Brain (organoid and tissue), 16 donors: ENCODE measurements at places on chromosomes 11 and 22. TPM values are rescaled to one million over a fixed set of nuclear protein-coding genes. Genes with fewer than 3 reads are reported as not detected.

The OR10A2 gene
- polyA plus RNA-seq = not detected

The OR51B4 gene
- not detected for polyA plus RNA-seq

The KCNA4 gene
- 0.27 TPM for polyA plus RNA-seq

The TMEM121B gene
- 7.4 TPM for polyA plus RNA-seq

The TLCD5 gene
- polyA plus RNA-seq = 8.6 TPM

The NAALAD2 gene
- 0.48 TPM for polyA plus RNA-seq

The SMTNL1 gene
- not detected for polyA plus RNA-seq

The ALKBH3 gene
- polyA plus RNA-seq = 20.7 TPM

The RIN1 gene
- polyA plus RNA-seq = 3.2 TPM

The FAM180B gene
- not detected for polyA plus RNA-seq

The TMEM132A gene
- polyA plus RNA-seq = 113 TPM

The PATE2 gene
- not detected for polyA plus RNA-seq

The C11orf91 gene
- not detected for polyA plus RNA-seq

The MRPL21 gene
- polyA plus RNA-seq = 108 TPM

The INPP5J gene
- polyA plus RNA-seq = 5.6 TPM

The OR9G1 gene
- not detected for polyA plus RNA-seq

The FREY1 gene
- 0.49 TPM for polyA plus RNA-seq

The SMARCB1 gene
- 231 TPM for polyA plus RNA-seq

The SERPIND1 gene
- 1.4 TPM for polyA plus RNA-seq

The EXPH5 gene
- polyA plus RNA-seq = 0.49 TPM

The OR52N4 gene
- not detected for polyA plus RNA-seq

The MS4A7 gene
- polyA plus RNA-seq = 4.8 TPM

The NPTXR gene
- 120 TPM for polyA plus RNA-seq

The ASRGL1 gene
- polyA plus RNA-seq = 89.2 TPM

The MYO7A gene
- 4.2 TPM for polyA plus RNA-seq

The PARVG gene
- polyA plus RNA-seq = 5.1 TPM

The PNPLA5 gene
- 0.24 TPM for polyA plus RNA-seq

The DNAJC4 gene
- polyA plus RNA-seq = 204 TPM

The ACRV1 gene
- 1.4 TPM for polyA plus RNA-seq

The LGALS12 gene
- not detected for polyA plus RNA-seq

The OSBPL5 gene
- 5.5 TPM for polyA plus RNA-seq

The GLYAT gene
- not detected for polyA plus RNA-seq

The ZP1 gene
- polyA plus RNA-seq = 1.0 TPM

The OR4X1 gene
- polyA plus RNA-seq = not detected

The GP1BB gene
- polyA plus RNA-seq = 46.2 TPM

The AGBL2 gene
- 0.49 TPM for polyA plus RNA-seq

The BIRC2 gene
- 9.6 TPM for polyA plus RNA-seq

The KCTD21 gene
- 14.5 TPM for polyA plus RNA-seq

The OR4B1 gene
- polyA plus RNA-seq = not detected

The CABP7 gene
- 1.6 TPM for polyA plus RNA-seq

The OLFML1 gene
- polyA plus RNA-seq = 2.3 TPM

The PELI3 gene
- polyA plus RNA-seq = 27.7 TPM

The OVOL1 gene
- polyA plus RNA-seq = 0.10 TPM

The INS gene
- polyA plus RNA-seq = not detected

The NEFH gene
- polyA plus RNA-seq = 40.9 TPM

The TRIM34 gene
- polyA plus RNA-seq = 1.2 TPM

The PANX3 gene
- polyA plus RNA-seq = not detected

The RAB36 gene
- polyA plus RNA-seq = 13.4 TPM

The OR5A1 gene
- polyA plus RNA-seq = not detected

The FGF4 gene
- not detected for polyA plus RNA-seq

The OR5B21 gene
- polyA plus RNA-seq = not detected

The TMEM191B gene
- polyA plus RNA-seq = 1.1 TPM

The INSC gene
- not detected for polyA plus RNA-seq

The XKR3 gene
- not detected for polyA plus RNA-seq

The TM7SF2 gene
- polyA plus RNA-seq = 143 TPM

The CDC45 gene
- polyA plus RNA-seq = 21.5 TPM
